ENCODE measurements at places on chromosomes 7 and 10. TPM values are rescaled to one million over a fixed set of nuclear protein-coding genes. Genes with fewer than 3 reads are reported as not detected.

Gene NME8
- not detected for total RNA-seq

GRCh38 chr7:95980167-95980566 is 207.8 kb downstream of the DYNC1I1 start:
- no peaks in the 10 kb centered on the region for H3K4me1 ChIP-seq
- DNase-seq: no peak
- no peak overlapping the region for H3K27ac ChIP-seq
- no peak overlapping the region for H3K4me3 ChIP-seq
- H3K36me3 ChIP-seq: no peaks in the 10 kb centered on the region

GRCh38 chr10:14926722-14927416 is 27.0 kb downstream of the DCLRE1C start:
- peaks cover 25% of the 10 kb centered on the region for H3K36me3 ChIP-seq
- H3K4me3 ChIP-seq: no peak overlapping the region
- DNase-seq: no peak
- H3K4me1 ChIP-seq: no peaks in the 10 kb centered on the region

- no peak for DNase-seq
- H3K4me3 ChIP-seq: no peak overlapping the region
- H3K36me3 ChIP-seq: no peaks in the 10 kb centered on the region
- H3K4me1 ChIP-seq: no peaks in the 10 kb centered on the region
- no peak overlapping the region for H3K27ac ChIP-seq
These were observed 41.2 kb downstream of the LSMEM1 start for GRCh38 chr7:112521942-112522341.

DNA sequence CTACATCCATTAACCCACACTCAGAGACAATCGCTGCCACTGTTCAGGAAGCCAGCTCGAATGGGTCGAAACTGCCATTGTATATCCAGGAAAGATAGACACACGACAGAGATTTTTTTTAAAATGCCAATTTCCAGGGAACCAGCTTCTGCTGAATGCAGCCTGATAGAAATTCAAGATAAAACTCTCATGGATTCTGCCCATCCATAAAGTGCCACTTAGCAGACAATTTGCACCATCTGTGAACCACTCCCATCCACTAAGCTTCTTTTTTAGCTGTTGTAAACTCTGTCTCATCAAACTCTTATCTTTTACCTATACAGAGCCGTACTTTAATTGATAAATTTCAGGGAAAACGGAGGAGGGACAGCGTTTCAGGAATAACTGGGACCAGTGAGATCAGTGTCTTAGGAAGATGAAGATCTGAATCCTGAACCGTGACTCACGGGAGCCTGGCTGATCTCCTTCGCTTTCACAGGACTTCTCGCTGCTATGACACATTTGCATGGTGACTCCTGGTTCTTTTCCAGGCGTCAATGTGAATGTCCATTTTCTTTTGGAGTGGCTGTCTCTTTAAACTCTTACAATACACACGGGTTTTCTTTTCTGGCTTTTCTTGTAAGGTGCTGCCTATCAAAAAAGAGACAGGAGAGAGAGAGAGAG is 103.4 kb downstream of the FAM204A start:
- H3K27me3 ChIP-seq: peaks cover 69% of the 10 kb centered on the region
- peaks cover 22% of the 10 kb centered on the region for H3K4me1 ChIP-seq
- DNase-seq: no peak
- H3K27ac ChIP-seq: no peak overlapping the region
- no peak overlapping the region for H3K4me3 ChIP-seq

Gene CAV1
- 3.7 TPM for total RNA-seq
